ENCODE measurements at places on chromosomes 7 and 10.

- DNase-seq: no peak
Observed at GRCh38 chr7:142185801-142186200, 72.1 kb downstream of the PRSS58 start.

DNA sequence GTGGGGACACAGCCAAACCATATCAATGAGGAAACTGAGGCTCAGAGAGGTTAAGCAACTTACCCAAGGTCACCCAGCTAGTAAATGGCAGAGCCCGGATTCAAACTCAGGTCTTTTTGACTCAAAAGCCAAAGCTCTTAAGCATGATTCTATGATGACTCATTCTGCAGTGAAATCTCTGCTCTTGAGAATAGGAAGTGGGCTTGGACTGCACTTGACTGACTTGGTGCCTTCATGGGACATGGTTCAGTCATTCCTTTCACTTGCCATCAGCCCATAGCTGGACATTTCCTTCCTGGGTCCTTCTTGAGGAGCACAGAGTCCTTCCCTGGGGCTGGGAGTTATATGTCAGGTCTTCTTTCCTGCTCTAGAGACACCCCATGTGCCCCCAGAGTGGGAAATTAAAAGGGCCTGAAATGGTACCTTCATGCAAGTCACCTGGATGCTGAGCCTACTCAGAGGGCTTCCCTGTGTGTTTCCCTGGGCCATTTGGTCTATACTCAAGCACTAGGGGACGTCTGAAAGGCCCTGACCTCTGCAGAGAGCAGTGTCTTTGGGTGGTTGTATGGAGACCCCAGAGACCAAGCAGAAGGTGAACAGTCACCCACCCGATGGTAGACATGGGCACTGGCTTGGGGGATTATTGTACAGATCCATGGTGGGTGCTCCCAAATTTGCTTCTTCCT, 62.4 kb upstream of the SDK1 start:
- DNase-seq: no peak

GRCh38 chr7:121084748-121085336, 96.3 kb downstream of the CPED1 start:
- DNase-seq: no peak

DNA sequence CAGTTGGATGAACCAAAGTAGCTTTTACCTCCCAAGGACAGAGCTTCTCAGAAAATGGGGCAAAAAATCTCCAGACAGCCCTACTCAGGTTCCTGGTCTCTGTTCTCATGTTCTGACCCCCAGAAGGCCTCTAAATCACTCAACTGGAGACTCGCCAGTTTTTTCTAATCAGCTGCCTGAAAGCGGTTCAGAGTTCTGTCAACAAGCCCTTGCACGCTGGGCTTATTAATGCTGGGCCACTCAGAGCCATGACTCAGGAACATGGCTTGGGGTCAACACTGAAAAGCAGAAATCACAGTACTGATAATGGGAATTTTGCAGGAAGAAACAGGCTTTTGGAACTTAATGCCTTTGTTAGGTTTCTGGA, 15.3 kb downstream of the ECHDC3 start:
- DNase-seq: no peak

- DNase-seq: no peak
Observed at GRCh38 chr7:97959046-97959445, 30.9 kb downstream of the OCM2 start.

- no peak for DNase-seq
Observed at GRCh38 chr10:36455526-36456133, 669.8 kb upstream of the ANKRD30A start.

- no peak for DNase-seq
Observed at GRCh38 chr10:131656431-131656841, 244.4 kb upstream of the PPP2R2D start.

- DNase-seq: no peak
Observed at GRCh38 chr7:100571829-100572116, 1.9 kb downstream of the SAP25 start.

- peak; percentile 18 for DNase-seq
Observed at GRCh38 chr7:127588019-127588696, at the start of gene ARF5. Gene ARF5 (plus strand): TSS chr7:127588411. CDS start chr7:127588499, 88 bp downstream.
